Gastrocnemius medialis (tissue), 4 donors: ENCODE measurements at places on chromosomes 5 and 9.

- no peaks in the 10 kb centered on the region for H3K36me3 ChIP-seq
- H3K4me3 ChIP-seq: no peak overlapping the region
- no peak for DNase-seq
- no peaks in the 10 kb centered on the region for H3K4me1 ChIP-seq
- no peak overlapping the region for H3K27ac ChIP-seq
Measured at GRCh38 chr9:75907329-75907728, 16.9 kb downstream of the PCSK5 start.

DNA sequence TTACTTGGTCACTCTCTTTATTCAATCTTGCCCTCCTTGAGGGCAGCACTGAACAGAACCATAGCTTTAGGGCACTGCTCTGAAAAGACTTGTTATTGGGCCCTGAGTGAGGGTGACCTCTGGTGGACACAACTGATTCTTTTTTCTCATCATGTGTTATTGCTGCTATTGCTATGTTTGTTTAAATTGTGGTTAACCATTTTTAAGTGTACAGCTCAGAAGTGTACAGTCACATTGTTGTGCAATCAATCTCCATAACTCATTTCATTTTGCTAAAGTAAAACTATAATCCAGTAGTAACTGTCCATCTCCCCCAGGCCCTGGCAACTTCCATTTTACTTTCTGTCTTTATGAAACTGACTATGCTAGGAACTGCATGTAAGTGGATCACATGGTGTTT is 351.1 kb upstream of the RIOK2 start:
- no peak overlapping the region for H3K27ac ChIP-seq
- no peaks in the 10 kb centered on the region for H3K4me1 ChIP-seq
- no peaks in the 10 kb centered on the region for H3K36me3 ChIP-seq

DNA sequence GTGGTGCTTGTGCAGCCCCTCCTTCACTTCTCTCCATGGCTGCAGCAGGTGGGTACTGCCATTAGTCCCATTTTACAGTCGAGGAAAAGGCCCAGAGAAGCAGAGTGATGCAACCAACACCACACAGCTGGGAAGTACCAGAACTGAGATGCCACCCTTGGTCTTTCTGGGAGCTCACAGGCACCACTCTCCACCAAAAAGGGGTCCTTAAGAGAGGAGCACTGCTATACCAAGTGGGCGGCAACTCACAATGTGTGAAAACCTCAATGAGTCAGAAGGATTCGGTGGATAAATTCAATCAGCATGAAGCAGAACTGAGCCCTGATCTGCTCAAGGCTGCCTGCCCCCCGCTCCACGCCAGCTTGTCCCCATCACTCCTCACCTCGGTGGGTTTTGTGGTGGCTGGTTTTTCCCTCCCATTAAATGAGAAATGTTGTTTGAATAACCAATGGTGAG is 213.7 kb downstream of the FSTL4 start:
- DNase-seq: no peak
- no peak overlapping the region for H3K27ac ChIP-seq
- no peaks in the 10 kb centered on the region for H3K36me3 ChIP-seq

DNA sequence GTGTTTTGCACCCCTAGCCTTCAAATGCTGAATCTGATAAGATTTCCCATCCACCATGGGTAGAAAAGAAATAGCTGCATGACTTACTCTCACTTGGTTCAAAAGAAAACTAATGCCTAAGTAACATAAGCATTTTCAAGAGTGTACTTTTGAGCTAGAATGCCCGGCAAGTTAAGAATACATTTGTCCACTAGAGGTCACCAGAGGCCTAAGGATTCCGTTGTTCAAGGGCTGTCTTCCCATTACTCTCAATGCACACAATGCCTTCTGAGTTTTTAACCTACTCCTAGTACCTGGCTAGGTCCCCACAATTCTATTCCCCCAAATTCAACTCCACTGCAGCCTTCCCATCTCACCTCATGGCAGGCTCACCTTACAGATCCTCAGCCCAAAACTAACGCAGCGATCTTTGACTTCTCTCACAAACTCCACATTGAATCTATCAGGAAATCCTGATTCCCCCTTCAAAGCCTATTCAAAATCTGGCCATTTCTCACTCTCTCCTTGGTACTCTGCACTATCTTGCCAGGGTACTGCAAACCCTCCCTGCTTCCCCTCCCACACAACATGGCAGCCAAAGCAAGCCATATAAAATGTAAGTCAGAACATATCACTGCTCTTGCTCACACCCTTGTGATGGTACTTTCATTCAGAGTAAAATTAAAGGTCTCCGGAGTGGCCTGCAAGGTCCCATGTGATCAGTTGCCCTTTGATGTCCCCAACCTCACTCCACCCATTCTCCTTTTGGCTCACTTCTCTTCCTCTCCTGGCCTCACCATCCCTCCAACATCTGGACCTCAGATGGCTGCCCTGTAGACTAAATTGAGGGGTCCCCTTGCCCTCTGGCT is 13.4 kb downstream of the OXCT1 start:
- no peak for DNase-seq
- H3K4me1 ChIP-seq: no peaks in the 10 kb centered on the region
- no peak overlapping the region for H3K27ac ChIP-seq

DNA sequence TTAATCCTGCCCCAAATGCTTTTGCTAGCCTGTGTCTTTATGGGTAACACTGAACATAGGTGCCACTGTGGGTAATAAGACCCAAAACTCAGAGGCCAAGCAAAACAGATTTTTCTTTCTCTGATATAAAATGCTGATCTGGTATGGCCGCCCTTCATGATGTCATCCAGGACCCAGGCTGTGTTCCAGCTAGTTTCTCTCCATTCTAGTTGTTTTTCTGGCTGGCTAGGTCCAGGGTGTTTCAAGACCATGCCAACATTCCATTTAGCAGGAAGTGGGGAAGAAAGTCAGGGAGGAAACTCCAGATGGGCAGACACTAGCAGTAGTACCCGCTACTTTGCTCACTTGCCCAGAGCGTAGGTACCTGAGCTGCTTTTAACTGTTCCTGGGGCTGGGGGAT is 183.9 kb upstream of the OTULINL start:
- no peak overlapping the region for H3K4me3 ChIP-seq
- H3K27ac ChIP-seq: no peak overlapping the region
- H3K27me3 ChIP-seq: no peaks in the 10 kb centered on the region
- DNase-seq: no peak

DNA sequence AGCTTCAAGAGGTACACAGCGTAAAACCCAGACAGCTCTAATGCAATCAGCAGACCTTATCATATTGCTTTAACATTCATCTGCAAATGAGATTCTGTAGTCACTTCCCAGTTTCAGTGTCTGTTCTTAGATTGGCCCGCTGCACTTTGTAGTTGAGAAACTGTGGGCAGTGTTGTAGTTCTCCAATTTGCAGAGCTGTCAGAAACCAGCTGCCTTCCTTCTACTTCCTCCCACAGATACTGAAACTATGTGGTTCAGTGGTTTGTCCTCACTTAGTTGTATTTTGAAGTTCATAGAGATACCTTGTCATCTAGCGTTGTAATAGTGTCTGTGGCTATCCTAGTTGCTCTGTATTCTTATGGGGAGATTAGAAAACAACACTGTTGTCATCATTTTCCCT is 39.6 kb upstream of the TRIM36 start:
- no peak overlapping the region for H3K4me3 ChIP-seq
- H3K4me1 ChIP-seq: no peaks in the 10 kb centered on the region
- no peak overlapping the region for H3K27ac ChIP-seq
- no peaks in the 10 kb centered on the region for H3K27me3 ChIP-seq

DNA sequence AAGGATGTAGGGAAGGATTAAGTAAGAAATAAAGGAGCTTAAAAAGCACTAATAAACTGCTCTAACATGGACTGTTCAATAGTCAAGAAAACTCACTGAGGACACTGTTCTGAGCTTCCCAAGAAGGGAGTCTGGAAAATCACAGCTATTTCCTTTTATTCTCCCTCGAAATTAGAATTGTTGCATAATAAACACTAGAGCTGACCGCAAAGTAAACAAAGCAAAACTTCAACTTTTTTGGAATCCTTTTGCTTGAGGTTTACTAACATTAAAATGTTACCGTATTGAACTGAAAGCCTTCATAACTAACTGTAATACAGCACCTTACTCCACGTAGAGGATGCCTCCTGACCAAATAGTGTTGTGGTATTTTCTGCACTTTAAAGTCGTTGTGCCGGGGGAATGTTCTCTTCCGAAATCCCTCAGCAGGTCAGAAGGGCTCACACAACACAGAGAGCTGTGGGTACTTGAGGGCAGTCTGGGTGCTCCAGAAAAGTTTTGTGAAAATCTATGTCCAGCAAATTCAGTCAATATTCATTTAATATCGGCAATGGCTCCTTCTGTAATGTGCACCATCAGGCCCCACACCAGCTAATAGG is 59.2 kb downstream of the TTLL11 start:
- H3K4me3 ChIP-seq: no peak overlapping the region
- DNase-seq: no peak
- no peaks in the 10 kb centered on the region for H3K27me3 ChIP-seq
- H3K36me3 ChIP-seq: peaks cover 13% of the 10 kb centered on the region
- no peak overlapping the region for H3K27ac ChIP-seq
- H3K4me1 ChIP-seq: peaks cover 35% of the 10 kb centered on the region

- no peaks in the 10 kb centered on the region for H3K4me1 ChIP-seq
- peaks cover 41% of the 10 kb centered on the region for H3K36me3 ChIP-seq
- no peaks in the 10 kb centered on the region for H3K27me3 ChIP-seq
- H3K27ac ChIP-seq: no peak overlapping the region
- no peak overlapping the region for H3K4me3 ChIP-seq
Measured at GRCh38 chr5:126486332-126486731, 63.1 kb downstream of the GRAMD2B start.

DNA sequence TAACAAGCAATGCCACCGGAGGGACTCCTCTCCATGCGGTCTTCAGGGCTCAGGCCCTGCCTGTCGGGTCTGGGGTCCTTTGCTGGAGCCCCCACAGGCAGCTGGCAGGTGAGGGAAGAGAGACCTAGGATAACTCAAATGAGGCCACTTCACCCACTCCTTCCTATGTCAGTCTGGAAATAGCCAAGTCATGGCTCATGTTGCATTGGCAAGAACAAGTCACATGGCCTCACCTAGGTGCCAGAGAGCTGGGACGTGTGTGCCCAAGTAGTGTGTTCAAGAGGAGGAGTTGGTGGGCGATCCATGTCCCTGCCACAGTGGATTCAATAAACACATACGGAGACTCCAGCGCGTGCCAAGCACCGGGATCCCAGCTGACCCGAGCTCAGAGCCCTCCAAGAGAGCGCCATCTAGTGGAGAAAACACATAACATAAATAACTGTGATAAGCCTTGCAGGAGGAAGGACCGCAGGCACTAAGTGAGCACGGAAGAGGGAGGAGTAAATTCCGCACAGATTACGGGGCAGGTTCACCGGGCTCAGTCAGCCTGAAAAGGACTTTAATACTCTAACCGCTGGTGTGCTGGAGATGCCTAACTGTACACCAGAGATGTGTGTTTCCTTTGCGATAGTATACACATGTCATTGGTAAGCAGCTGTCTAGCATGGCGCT is 580.8 kb downstream of the CCDC171 start:
- no peak for DNase-seq
- H3K4me3 ChIP-seq: no peak overlapping the region
- no peaks in the 10 kb centered on the region for H3K27me3 ChIP-seq
- no peaks in the 10 kb centered on the region for H3K36me3 ChIP-seq

DNA sequence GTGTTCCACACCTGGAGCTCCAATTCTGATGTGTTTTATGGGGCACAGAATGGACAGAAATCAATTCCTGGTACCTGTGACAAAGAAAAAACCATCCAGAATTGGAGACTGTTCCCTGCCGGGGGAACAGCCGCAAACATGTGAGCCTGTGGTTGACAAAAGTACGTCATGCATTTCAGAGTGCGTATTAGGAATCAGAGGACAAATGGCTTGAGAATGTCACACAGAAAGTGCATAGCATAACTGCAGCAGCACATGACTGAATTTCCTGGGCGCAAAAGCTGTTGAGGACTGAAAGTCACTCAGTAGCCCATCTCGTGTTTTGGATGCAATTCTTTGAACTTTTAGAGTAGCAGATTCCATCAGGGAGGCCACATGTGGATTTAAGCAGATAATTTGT is 85.1 kb downstream of the TRIO start:
- H3K36me3 ChIP-seq: no peaks in the 10 kb centered on the region
- no peak overlapping the region for H3K4me3 ChIP-seq
- no peaks in the 10 kb centered on the region for H3K27me3 ChIP-seq
- H3K4me1 ChIP-seq: peaks cover 49% of the 10 kb centered on the region
- no peak for DNase-seq

DNA sequence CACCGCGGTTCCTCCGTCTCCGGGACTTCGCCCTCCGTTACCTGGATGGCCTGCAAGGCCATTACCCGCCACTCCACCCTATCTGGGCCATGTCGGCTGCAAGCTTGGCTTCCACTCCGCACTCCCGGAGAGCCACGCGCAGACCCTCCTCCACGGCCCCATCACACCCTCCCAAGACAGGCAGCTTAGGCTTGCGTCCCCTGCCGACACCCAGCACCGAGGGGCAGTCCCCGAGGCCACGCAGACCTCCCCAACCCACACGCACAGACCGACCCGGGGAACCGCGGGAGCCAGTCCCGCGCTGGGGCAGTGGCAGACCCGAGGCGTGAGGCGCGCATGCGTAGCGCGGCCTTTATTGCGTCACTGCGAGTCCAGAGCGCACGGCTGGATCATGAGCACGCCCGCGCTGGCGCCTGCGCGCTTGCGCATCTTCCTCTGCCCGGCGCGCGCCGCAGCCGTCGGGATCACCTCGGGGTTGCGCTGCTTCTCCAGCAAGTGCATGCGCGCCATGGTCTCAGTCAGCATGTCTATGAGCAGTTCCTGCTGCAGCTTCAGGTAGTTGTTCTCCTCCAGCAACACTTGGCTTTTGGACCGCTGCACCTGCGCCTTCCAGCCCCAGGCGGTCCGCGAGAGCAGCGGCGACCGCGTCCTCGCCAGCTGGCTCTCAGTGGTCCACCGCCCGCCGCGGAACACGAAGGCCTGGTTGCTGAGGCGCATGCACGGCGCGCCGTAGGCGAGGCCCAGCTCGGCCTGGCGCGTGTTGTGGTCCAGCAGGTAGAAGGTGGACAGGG is 2.4 kb downstream of the CBY3 start:
- peak overlapping the region; percentile 83 for H3K4me3 ChIP-seq
- peaks cover 9% of the 10 kb centered on the region for H3K4me1 ChIP-seq
- no peaks in the 10 kb centered on the region for H3K27me3 ChIP-seq
- H3K27ac ChIP-seq: peak overlapping the region; percentile 91

- H3K27ac ChIP-seq: no peak overlapping the region
- no peaks in the 10 kb centered on the region for H3K36me3 ChIP-seq
- no peak overlapping the region for H3K4me3 ChIP-seq
- no peak for DNase-seq
- no peaks in the 10 kb centered on the region for H3K27me3 ChIP-seq
Measured at GRCh38 chr5:175257847-175258194, 186.2 kb downstream of the DRD1 start.

- H3K36me3 ChIP-seq: no peaks in the 10 kb centered on the region
- H3K27ac ChIP-seq: no peak overlapping the region
- DNase-seq: no peak
- H3K27me3 ChIP-seq: no peaks in the 10 kb centered on the region
- no peak overlapping the region for H3K4me3 ChIP-seq
Measured at GRCh38 chr5:65197531-65198455, 283.9 kb downstream of the ADAMTS6 start.

GRCh38 chr5:53166183-53166495 is 56.6 kb upstream of the MOCS2 start:
- no peaks in the 10 kb centered on the region for H3K27me3 ChIP-seq
- no peaks in the 10 kb centered on the region for H3K36me3 ChIP-seq
- peak overlapping the region; percentile 62 for H3K27ac ChIP-seq

GRCh38 chr5:21168557-21168956 is 1180.6 kb upstream of the CDH18 start:
- H3K36me3 ChIP-seq: no peaks in the 10 kb centered on the region
- no peak overlapping the region for H3K27ac ChIP-seq
- DNase-seq: no peak
- no peak overlapping the region for H3K4me3 ChIP-seq

GRCh38 chr5:177132136-177133095 is 1.2 kb upstream of the NSD1 start:
- peak; percentile 23 for DNase-seq
- H3K4me3 ChIP-seq: peak overlapping the region; percentile 82
- peaks cover 30% of the 10 kb centered on the region for H3K4me1 ChIP-seq
